ENCODE measurements at places on chromosomes 1 and 21. TPM values are rescaled to one million over a fixed set of nuclear protein-coding genes. Genes with fewer than 3 reads are reported as not detected.

The KIF14 gene
- 2.0 TPM for total RNA-seq

GRCh38 chr1:169507413-169507812 lies 21.7 kb upstream of the SLC19A2 start:
- H3K27ac ChIP-seq, result no peak overlapping the region
- H3K27me3 ChIP-seq, result no peaks in the 10 kb centered on the region
- no peaks in the 10 kb centered on the region for H3K36me3 ChIP-seq
- DNase-seq, result no peak

DNA sequence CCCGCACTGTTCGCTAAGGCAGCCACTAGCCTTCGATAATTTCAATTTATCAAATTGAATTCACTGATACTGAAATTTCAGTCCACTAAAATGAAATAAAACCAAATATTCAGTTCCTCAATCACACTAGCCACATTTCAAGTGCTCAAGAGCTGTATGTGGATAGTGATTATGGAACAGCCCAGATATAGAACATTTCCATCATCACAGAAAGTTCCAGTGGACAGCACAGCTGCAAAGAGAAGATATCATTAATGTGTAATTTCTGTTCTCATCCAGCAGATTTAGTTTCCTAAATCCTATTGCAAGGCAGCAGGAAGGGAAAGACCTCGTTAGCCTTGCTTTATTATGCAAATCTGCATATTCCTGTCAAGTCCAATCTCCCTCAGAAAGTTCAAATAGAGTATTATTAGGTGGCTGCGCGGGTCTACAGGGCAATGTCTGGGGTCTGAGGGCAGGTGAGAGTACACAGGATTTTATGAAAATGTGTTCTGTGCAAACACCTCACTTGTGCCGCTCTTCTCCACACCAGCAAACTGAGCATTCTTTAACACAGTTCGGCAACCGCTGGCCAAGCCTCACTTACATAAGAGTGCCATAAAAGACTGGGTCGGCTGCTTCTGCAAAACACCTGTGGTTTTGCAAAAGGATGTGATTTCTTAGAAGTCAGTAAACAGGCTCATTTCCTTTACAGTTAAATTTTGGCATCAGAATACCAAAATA lies 22.4 kb downstream of the CAPZB start:
- peaks cover 3% of the 10 kb centered on the region for H3K4me1 ChIP-seq
- H3K27me3 ChIP-seq, result no peaks in the 10 kb centered on the region
- H3K27ac ChIP-seq, result peak overlapping the region; percentile 17
- H3K4me3 ChIP-seq, result no peak overlapping the region
- DNase-seq, result no peak

GRCh38 chr1:183517401-183517800 lies 45.1 kb downstream of the SMG7 start:
- DNase-seq, result no peak
- H3K36me3 ChIP-seq, result peaks cover 54% of the 10 kb centered on the region
- no peak overlapping the region for H3K27ac ChIP-seq
- no peaks in the 10 kb centered on the region for H3K4me1 ChIP-seq
- H3K4me3 ChIP-seq, result no peak overlapping the region

DNA sequence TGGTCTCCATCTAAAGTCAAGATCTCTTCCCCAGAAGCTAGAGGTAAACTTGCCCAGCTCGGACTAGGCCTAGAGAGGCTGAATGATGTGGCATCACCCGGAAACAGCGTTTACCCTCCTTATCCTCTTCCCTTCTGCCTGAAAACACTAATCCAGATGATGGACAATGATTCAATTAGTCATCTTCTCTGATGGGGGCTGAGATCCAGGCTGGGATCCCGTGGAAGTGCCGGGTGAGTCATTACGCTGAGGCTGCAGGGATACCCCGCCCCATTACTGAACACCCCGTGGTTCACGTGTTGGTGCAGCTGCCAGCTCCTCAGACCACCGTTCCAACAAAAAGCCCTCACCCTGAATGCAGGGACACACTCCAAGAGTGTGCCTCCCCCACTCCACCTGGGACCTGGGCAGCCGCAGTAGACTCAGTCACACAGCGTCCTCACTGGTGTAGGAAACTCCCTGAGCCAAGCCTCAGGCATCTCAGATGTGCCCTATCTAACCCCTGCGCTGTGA lies 2.0 kb downstream of the S100A6 start:
- H3K27me3 ChIP-seq, result no peaks in the 10 kb centered on the region
- peaks cover 40% of the 10 kb centered on the region for H3K4me1 ChIP-seq
- DNase-seq, result no peak
- H3K36me3 ChIP-seq, result no peaks in the 10 kb centered on the region

Data from heart left ventricle (tissue), 16 donors.